Naive thymus-derived CD4-positive, alpha-beta T cell (primary cell): ENCODE measurements at places on chromosomes 7 and 10. TPM values are rescaled to one million over a fixed set of nuclear protein-coding genes. Genes with fewer than 3 reads are reported as not detected.

GRCh38 chr7:79612022-79612421, 158.6 kb upstream of the MAGI2 start:
- DNase-seq: no peak
- no peak overlapping the region for H3K4me3 ChIP-seq
- H3K27ac ChIP-seq: no peak overlapping the region
- H3K27me3 ChIP-seq: no peaks in the 10 kb centered on the region

The SLC26A3 gene
- total RNA-seq: not detected

The LIPJ gene
- total RNA-seq: 0.32 TPM

The HSPA12A gene
- not detected for total RNA-seq

The GPER1 gene
- total RNA-seq: not detected

GRCh38 chr10:103717341-103718246, 137.8 kb downstream of the SH3PXD2A start:
- no peaks in the 10 kb centered on the region for H3K27me3 ChIP-seq
- no peak for DNase-seq
- H3K27ac ChIP-seq: no peak overlapping the region
- no peak overlapping the region for H3K4me3 ChIP-seq

DNA sequence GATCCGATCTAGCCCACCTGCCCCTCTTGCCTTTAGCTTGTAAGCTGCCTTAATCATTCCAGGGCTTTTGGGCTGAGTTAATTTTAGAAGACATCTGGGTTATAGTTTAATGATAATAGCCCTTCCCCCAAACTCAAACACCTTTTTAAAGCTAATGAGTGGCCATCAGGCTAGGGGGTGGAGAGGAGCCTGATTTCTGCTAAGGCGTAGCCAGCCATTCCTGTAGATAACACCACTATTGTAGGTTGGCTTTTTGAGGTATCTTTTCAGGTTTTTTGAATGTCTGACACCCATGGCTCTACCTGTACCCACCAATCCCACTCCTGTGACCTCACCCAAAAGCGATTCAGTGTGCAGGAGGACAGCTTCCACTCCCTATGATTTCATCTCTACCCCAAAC, 7.6 kb upstream of the SYPL1 start:
- H3K27me3 ChIP-seq: no peaks in the 10 kb centered on the region
- H3K4me1 ChIP-seq: no peaks in the 10 kb centered on the region
- no peak overlapping the region for H3K4me3 ChIP-seq

DNA sequence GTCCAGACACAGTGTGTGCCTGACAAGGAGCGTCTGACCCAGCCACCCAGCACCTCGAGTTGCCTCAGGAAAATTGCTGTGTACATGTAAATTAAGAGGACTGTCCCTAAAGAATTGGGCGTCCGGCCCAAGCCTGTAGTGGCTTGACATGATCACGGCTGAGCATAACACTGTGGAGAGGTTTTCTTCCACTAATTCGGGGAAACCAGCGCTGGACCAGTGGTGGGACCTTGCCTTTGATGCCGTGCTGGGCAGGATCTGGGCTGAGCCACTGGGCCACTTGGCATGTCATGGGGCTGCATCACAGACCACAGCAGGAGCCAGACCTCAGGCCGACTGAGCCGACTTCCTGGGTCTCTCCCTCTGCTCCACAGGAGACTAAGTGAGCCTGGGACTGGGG, 282.5 kb downstream of the GLRX3 start:
- no peak overlapping the region for H3K4me3 ChIP-seq
- no peaks in the 10 kb centered on the region for H3K4me1 ChIP-seq
- no peaks in the 10 kb centered on the region for H3K36me3 ChIP-seq
- DNase-seq: no peak

GRCh38 chr10:70629338-70629737, 26.8 kb upstream of the PRF1 start:
- H3K27me3 ChIP-seq: no peaks in the 10 kb centered on the region
- H3K4me1 ChIP-seq: no peaks in the 10 kb centered on the region
- no peak overlapping the region for H3K27ac ChIP-seq
- no peak for DNase-seq
- H3K36me3 ChIP-seq: no peaks in the 10 kb centered on the region
- H3K4me3 ChIP-seq: no peak overlapping the region

DNA sequence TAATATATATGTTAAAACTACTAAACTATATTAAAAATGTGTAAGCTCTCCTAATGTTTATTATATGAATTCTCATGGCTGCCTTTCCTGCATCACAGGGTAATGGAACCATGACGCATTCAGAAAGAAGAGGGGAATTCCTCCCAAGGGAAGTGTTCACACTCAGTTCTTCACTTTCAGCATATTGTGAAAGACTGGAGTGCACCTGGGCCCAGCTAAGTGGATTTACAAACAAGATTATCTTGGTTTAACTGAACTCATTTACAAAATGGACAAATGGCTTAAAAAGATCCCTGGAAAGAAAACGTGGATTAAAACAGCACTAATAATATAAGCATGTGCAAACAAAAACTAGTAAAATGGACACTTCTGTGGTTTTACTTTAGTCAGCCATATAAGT, 149.8 kb downstream of the DOCK4 start:
- no peaks in the 10 kb centered on the region for H3K36me3 ChIP-seq
- DNase-seq: no peak
- no peak overlapping the region for H3K27ac ChIP-seq

DNA sequence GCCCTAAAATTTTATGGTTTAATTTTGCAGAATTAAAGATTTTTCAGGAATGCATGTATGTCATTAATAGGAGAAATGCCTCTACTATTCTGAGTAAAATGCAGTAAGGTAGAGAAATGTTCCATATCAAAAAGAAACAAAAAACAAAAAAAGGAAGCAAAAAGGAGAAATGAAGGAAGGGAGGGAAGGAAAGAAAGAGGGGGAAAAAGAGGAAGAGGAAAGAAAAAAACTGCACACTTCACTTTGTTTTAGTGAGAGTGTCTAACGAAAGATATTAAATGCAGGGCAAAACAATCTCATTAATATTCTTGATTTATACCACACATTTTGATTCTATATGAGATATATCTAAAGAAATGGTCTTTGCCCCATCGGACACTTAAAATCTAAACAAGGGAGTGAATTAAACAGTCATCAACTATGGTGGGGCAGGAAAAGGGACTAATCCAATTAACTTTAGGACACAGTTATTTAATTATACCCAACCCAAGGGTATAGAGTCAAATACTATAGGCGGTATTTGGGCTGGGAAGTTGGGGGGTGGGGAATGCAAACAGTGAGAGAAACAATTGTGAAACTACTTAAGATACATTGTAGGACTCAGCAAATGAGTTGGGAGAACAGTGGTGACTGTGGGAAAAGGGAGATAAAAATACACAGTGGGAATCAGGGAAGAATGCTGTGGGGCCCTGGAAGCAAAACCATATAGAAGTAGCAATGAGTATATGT, 27.0 kb downstream of the IMMP2L start:
- no peak overlapping the region for H3K27ac ChIP-seq
- no peaks in the 10 kb centered on the region for H3K36me3 ChIP-seq
- H3K4me1 ChIP-seq: no peaks in the 10 kb centered on the region
- no peaks in the 10 kb centered on the region for H3K27me3 ChIP-seq
- DNase-seq: no peak

- no peak overlapping the region for H3K27ac ChIP-seq
- no peaks in the 10 kb centered on the region for H3K36me3 ChIP-seq
- no peak overlapping the region for H3K4me3 ChIP-seq
- no peak for DNase-seq
These were observed 643.1 kb upstream of the SEMA3D start for GRCh38 chr7:85829817-85830432.

GRCh38 chr10:85786401-85786899, 580.1 kb downstream of the GRID1 start:
- no peaks in the 10 kb centered on the region for H3K36me3 ChIP-seq
- H3K27me3 ChIP-seq: no peaks in the 10 kb centered on the region
- DNase-seq: no peak
- no peaks in the 10 kb centered on the region for H3K4me1 ChIP-seq
- H3K4me3 ChIP-seq: no peak overlapping the region

The SHTN1 gene
- total RNA-seq: 0.05 and 0.15 TPM in 2 replicates
